Ascending aorta (tissue), 2 donors: ENCODE measurements at places on chromosomes 7 and 10.

DNA sequence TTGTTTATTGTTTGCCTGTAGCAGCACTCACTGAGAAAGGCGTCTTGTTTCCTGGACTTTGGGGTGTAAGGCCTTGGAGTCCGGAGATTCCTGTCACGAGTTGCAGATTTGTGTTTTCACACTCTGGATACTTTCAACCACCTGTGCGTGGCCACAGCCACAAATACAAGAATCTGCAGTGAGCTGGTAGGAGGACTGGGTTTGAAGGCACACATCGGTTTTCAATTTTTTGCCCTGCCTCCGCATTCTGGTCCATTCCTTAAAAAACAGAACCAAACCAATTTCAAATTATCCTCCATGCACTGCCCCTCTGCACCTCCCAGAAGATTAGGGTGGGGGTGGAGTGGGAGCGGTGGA, 619 bp downstream of the EXOC4 start:
- no peak for DNase-seq

GRCh38 chr10:80545258-80545881, 7.7 kb downstream of the SH2D4B start:
- no peak for DNase-seq

DNA sequence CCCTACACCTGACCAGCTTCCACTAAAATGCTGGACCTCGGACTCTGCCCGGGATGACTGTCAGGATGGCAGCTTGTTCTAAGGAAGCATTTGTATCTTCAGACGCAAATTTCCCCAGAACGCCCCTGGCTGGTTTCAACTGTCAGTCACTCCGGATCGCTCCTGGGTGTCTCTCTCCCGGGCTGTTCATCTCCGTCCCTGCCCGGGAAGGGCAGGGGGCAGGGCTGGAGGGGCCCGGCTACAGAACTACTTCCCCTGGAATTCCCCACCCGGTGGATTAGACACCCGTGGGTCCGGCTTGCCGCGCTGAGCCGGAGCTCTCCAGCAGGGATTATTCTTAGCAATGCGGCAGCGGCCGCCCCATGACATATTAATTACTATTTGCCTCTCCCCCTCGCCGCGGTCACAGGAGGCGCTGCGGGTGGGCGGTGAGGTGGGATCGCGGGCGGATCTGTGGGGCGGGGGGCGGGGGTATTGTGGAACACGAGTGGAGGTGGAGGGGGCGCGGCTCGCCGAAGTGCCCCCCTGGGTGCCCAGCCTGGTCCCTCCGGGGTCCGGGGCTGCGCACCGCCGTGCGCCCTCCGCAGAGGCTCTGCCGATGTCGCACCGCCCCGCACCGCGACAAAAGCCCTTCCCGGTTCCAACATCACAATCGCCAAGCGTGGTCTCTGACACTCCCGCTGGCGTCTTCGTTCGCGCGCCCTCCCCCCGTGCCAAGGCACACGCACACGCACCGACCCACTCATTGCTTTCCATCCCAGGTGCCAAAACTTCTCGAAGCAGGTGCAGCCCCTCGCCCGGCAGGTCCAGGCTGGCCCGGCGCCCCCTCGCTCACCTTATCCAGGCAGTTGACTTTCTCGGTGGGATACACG, 276.1 kb upstream of the NEBL start:
- no peak for DNase-seq

GRCh38 chr10:130421909-130422308, 285.7 kb downstream of the GLRX3 start:
- no peak for DNase-seq

- DNase-seq = no peak
These were observed 61.8 kb upstream of the TRIL start for GRCh38 chr7:29019896-29020295.

GRCh38 chr7:44985033-44985695, 6.3 kb upstream of the MYO1G start:
- no peak for DNase-seq
